ENCODE measurements at places on chromosomes 7 and 10.

DNA sequence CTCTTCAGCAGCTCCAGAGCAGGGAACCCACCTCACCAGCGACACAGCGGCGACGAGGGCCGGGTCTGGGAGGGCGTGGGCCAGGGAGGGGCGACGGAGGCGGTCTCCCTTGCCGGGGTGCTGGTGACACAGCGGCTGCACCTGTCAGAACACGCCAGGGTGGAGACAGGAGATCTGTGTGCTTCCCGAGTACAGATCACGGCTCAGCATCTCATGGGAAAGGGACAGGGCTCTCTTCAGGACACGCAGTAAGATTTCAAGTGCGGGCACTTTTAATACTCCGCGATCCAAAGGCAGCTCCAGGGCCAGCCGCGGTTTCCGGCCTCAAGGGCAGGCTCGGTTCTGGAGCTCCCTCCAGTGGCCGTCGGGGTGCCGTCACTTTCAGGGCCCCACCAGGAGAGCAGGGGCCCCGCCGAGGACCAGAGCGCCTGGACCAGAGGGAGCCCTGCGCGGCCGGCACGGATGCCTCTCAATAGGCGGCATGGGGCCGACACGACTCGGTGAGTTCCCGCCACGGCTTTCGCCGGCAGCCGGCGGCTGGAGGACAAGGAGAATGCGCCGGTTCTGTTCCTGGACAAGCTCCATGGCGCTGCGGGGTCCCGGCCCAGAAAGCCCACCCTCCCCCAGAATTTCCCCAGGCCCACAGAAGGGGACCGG is 21.4 kb downstream of the GPR146 start:
- peak; percentile 84 for DNase-seq

GRCh38 chr10:132248455-132249225 is 59.1 kb downstream of the STK32C start:
- DNase-seq = peak; percentile 40

DNA sequence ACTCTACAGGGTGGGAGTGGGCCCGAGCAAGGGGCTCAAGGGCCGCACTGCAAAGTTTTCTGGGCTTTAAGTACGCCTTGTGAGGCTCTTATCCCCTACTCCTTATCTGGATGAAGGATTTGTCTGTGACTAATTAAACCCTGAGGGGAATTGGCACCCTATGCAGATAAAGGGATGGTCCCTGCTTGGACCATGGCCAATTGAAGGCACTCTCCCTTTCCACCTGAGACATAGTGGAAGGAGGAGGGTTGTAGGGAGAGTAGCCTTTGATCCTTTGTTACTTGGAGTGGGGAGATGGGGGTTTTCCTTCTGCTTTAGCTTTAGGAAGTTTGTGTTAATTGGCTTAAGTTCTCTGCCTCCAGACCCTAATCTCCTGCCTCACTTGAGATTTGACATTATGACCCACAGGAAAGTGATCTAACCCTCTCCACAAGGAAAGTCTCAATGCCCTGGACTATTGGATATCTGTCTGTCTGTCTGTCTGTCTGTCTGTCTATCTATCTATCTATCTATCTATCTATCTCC is 1158.8 kb upstream of the SORCS1 start:
- no peak for DNase-seq

DNA sequence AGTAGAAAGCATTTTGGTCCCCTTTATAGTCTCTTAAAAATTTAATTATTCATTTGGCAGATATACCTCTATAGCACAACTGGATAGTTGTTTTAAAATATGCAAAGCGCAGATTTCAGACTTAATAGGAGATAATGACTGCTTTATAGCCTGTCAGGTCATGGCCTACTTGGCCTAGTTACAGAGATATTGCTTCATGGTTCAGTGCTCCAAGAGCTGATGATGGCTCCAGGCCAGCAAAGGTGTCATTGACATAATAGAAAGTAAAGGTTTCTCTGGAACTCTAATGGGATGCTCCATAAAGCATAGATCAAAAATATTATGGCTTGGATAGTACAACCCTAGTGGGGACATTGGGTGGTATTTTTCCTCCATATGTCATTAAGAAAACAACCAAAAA is 285.7 kb downstream of the NXPH1 start:
- DNase-seq = no peak

- DNase-seq = no peak
Measured at GRCh38 chr10:98326621-98327027, 58.6 kb upstream of the LOXL4 start.

GRCh38 chr7:143015926-143016490 is 10.9 kb downstream of the OR9A2 start:
- DNase-seq = no peak

DNA sequence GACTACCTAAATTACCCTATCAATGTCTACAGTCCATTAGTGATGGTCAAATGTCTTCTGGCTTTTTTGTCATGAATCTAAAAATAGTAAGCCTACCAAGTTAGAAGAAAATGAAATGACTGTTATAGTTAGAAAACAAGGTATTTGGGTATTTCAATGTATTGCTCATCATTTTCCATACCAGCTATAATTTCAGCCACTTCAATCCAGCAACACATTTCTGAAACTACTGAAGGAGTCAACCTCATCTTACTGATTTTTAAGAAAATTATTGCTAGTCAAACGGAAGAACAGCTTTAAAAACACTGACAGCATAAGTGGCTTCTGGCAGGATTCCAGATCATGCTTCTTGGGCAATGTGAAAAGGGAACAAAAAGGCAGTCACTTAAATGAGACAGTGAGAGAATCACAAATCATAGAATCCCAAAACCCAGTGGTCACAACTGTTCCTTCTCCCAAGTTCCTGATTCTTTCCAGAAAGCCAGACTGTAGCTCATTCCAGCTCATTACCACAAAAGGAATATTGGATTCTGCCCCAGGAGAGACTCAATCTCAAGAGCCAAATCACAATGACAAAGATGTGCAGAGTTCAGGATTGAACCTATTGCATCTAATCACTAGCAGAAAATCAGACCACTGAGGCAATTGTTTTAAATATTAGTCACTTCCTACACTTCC is 61.2 kb upstream of the LRRN3 start:
- no peak for DNase-seq
